ENCODE measurements at places on chromosomes 3 and 15.

DNA sequence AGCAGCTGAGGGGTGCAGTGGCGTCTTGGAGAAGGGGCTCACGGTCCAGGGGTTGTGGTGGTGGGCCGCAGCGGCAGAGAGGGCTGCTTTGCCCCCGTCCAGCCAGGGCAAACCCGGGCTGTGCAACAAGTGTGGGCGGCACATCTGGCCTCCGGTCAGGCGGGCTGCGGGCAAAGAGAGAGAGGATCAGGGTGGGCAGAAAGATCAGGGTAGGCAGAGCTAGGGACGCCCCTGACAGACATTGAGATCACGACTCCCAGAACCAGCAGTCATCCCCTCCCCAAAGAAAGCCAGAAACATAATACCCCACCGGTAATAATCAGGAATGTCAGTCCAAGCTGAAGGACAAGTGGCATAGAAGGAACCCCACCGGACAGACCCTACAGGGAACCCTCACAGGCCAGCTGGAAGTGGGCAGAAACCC, 6.8 kb downstream of the GATA2 start:
- DNase-seq: no peak

DNA sequence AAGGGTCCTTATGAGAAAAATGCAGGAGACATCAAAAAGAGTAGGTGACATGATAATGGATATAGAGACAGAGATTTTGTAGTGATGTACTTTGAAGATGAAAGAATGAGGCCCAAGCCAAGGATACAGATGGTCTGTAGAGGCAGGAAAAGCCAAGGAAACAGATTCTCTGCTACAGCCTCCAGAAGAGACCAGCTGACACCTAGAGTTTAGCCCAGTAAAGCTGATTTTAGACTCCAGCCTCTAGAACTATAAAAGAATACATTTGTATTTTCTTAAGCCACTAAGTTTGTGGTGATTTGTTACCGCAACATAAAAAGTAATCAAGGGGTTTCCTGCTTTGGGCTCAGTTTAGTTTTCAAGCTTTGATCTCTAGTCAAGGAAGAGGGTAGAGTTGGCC, 64.8 kb downstream of the STRIT1 start:
- no peak for DNase-seq

- DNase-seq: no peak
Measured at GRCh38 chr3:45209526-45209925, 16.6 kb downstream of the TMEM158 start.

DNA sequence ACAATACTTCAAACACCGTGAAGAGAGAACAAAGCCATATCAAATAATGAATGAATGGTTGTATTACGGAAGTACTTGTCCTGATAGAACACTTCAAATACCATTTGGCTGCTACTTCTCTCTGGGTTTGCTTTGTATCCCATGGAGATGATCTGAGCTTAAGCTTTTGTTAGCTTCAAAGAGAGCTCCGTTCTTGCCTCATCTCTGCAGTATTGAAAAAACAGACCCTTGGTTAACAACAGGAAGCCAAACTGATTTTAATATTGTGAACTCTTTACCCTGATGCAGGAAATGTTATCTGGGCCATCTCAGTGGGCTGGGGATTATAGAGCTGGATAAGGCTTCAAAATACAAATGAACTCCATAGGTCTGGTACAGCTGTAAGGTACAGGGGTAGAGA, 101.0 kb downstream of the CHL1 start:
- no peak for DNase-seq

- DNase-seq: no peak
Measured at GRCh38 chr15:87387766-87388165, 868.8 kb downstream of the NTRK3 start.

DNA sequence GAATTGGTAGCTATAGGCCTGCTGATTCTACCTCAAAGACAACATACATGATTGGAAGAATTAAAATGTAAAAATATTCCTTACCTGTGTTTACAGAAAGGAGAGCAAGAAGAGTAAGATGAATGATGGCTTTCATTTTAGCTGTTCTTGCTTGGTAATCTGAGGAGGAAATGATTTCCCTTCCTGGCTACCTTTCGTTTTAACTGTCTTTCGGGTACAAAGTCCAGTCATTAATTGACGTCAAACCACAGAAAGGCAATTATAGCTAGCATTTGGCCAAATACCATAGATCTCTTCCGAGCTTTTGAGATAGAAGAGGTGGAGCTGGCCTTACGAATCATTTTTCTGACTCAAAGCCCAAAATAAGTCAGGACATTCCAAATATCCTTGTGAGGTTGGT, at the start of gene MUC13:
Gene MUC13, minus strand, starts transcription at position 175 of the 400 bp plus-strand sequence. Its CDS starts 39 bp downstream, at position 136.
- DNase-seq: no peak

GRCh38 chr3:129278966-129279906, 566 bp downstream of the HMCES start:
- peak; percentile 53 for DNase-seq

Data from inflammatory macrophage treated with lipopolysaccharide for 1 hour (primary cell).